ENCODE measurements at places on chromosomes 12 and 14.
A peak's percentile ranks its signal among the peaks of the same experiment; 100 is the strongest.

DNA sequence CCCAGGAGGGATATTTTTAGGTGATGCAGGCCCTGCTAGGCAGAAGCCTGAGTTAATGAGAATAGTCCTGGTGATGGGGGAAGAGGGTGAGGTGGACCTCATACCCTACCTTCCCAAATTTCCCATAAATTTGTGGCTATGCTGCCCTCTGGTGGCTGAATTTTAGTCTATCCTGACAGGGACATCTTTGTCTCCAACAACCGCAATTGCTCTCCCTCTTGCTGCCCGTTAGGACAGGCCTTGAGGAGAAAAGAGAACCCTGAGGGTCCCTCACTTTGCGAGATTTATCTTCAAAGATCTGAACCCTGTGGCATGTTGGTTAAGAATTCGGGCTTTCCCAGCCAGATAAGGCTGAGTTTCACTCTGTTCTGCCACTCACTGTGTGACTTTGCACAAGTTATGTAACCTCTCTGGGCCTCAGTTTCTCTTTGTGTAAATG, 9.8 kb upstream of the ZNF385A start:
- DNase-seq = peak; percentile 72

- DNase-seq = no peak
Observed at GRCh38 chr12:124386661-124387527, 92.0 kb downstream of the RFLNA start.

GRCh38 chr12:53768976-53769375, 17.2 kb upstream of the CISTR start:
- DNase-seq = no peak

DNA sequence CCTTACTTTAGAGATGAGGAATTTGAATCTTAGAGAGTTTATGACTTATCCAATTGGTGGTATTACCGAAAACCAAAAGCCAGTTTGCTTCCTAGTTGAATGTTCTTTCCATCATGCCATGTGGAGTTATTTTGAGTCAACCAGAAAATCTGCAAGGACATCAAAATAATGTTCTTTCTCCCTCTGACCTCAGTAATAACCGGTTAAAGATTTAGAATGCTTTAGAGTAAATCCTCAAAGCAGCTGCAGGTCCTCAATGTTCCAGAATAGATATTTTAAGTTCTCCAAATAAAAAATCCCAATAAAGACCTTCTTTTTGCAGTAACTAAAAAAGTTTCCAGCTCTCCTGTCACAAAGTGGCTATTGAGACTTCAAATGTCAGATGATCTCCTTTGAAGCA, 396.6 kb downstream of the ADAMTS20 start:
- no peak for DNase-seq

GRCh38 chr14:68987653-68988036, 8.5 kb upstream of the ACTN1 start:
- DNase-seq = no peak

GRCh38 chr14:59918824-59919569, 947 bp upstream of the LRRC9 start:
- DNase-seq = peak; percentile 53

DNA sequence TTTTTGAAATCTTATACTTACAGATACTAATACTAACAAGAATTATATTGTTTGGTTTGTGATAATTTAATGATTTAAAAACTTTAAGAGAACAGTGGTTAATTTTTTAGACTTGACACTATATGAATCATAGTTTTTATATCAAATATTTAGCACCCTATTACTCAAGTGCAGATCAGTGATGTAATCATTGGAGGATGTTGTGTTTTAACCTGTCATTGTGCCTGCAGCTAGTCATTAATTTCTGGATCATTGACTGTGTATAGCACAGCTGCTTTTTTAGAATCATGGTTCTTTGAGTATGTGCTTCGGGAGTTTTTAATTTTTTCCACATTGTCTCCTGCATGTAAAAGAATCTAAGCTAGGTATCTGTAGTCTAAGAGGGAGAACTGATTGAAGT, 17.3 kb downstream of the ARID4A start:
- DNase-seq = no peak

DNA sequence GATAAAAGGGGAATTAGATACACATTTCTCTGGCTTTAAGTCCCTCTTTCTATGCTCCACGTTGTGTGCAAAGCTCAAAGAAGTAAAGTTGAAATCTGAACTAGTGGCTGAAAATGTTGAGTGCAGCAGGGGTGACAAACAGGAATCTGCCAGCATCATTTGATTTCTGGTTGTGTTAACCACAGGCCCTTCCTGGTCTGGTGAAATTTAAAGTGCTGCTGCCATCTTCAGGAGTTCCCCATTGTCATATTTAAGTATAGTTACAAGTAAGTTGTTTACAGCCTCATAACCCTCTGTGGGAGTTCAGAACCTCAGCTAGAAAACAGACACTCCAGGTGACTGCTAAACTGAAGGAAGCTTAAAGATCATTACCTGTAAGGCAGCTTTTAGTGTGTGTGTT, 90.9 kb upstream of the CCDC196 start:
- no peak for DNase-seq

- DNase-seq = no peak
Observed at GRCh38 chr14:78316052-78316451, 145.9 kb downstream of the NRXN3 start.

GRCh38 chr12:630656-631632, 32.3 kb downstream of the NINJ2 start:
- DNase-seq = no peak
